Activated T-cell treated with anti-CD3 and anti-CD28 coated beads, Interleukin-2, amount 50 U/mL, for 72 hours (primary cell): ENCODE measurements at places on chromosomes 12 and 14. TPM values are rescaled to one million over a fixed set of nuclear protein-coding genes. Genes with fewer than 3 reads are reported as not detected.

SERPINA10 gene
- total RNA-seq = not detected

- H3K27ac ChIP-seq = no peak overlapping the region
- H3K4me3 ChIP-seq = no peak overlapping the region
- no peaks in the 10 kb centered on the region for H3K4me1 ChIP-seq
- no peak for DNase-seq
- H3K36me3 ChIP-seq = no peaks in the 10 kb centered on the region
These were observed 694.3 kb upstream of the MGAT4C start for GRCh38 chr12:86950444-86950843.

DNA sequence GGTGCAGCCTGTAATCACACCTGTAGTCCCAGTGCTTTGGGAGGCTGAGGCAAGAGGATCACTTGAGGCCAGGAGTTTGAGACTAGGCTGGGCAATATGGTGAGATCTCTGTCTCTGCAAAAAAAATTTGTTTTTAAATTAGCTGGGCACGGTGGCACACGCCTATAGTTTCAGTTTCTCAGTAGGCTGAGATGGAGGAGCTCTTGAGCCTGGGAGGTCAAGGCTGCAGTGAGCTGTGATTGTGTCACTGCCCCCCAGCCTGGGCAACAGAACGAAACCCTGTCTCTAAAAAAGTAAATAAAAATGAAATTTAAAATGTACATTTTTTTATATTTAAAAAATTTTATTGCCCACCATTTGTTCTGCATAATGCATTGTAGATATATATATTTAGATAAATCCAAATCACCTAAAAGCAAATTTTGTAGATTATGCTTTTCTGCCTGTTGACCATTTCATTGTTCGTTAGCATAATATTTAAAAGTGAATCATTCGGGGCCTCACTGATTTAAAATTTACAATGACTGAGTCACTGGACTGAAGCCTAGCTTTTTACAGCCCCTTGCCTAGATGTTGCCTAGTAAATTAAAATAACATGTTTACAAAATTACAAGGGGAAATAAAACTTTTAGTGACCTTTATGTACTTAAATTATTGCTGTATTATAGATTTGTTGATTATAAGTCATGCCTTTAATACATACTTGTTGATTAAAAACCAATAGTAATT lies 87.9 kb downstream of the USP15 start:
- peaks cover 23% of the 10 kb centered on the region for H3K4me1 ChIP-seq
- H3K36me3 ChIP-seq = peaks cover 32% of the 10 kb centered on the region
- DNase-seq = no peak
- no peaks in the 10 kb centered on the region for H3K27me3 ChIP-seq

GRCh38 chr12:120689397-120690082 lies 2.6 kb downstream of the MLEC start:
- no peaks in the 10 kb centered on the region for H3K27me3 ChIP-seq
- peaks cover 7% of the 10 kb centered on the region for H3K36me3 ChIP-seq
- peak overlapping the region; percentile 8 for H3K27ac ChIP-seq
- DNase-seq = no peak
- peak overlapping the region; percentile 88 for H3K4me3 ChIP-seq
- H3K4me1 ChIP-seq = peaks cover 59% of the 10 kb centered on the region

KRT6C gene
- not detected for total RNA-seq

OR6C76 gene
- total RNA-seq = not detected

PIWIL1 gene
- total RNA-seq = not detected

DNA sequence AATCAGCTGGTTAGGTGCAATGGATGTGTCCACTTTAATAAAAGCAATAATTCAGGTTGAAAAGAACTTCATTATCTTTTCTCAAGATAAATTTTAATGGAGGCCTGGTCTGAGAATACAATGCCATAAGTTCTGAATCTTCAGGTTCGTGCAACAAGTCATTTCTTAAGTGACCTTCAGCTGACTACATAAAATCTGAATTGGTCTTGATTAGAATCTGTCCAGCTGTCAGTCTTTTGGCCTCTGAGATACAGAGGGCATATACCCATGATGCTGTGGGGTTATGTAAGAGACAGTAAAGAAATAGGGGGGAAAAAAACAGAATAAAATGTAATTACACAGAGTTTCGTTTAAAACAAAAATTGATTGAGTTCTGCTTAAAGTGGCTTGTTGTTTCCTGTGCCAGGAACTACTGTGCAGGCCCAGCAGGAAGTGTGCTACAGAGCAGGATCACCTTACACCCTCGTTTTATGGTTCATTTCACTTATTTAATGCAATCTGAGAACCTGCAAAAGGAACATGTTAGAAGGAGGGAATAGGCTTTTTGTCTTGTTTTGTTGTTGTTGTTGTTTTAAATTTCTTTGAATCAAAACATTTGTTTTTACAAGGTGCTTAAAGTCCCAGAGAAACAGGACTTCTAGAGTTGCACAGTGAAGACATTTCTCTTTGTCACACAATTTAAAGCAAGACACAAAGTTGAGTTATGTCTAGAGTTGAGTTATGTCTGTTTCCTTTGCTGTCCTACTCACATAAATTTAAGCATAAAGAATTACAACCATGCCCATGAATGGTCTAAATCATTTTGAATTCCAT lies 64.2 kb downstream of the LGR5 start:
- no peaks in the 10 kb centered on the region for H3K36me3 ChIP-seq
- no peak overlapping the region for H3K4me3 ChIP-seq
- H3K27me3 ChIP-seq = no peaks in the 10 kb centered on the region
- no peak overlapping the region for H3K27ac ChIP-seq
- no peak for DNase-seq
- H3K4me1 ChIP-seq = no peaks in the 10 kb centered on the region

DNA sequence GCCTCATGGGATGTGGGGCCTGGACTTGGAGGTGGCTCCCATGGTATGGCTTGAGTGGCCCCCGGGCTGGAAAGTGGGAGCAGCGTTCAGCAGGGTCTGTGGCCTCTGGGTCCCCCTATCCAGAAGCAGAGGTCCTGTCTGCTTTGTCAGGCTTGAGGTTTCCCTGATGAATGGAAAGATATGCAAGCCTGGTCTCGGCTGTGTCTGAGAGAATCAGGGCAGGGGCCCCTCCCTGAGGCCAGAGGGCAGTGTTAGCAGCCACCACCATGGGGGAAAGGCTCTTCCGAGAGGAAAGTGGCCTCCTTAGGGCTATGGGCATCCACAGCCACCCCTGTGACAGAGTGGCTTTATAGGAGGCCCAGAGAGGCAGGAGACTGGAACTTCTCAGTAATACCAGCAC lies 128.2 kb downstream of the VRK1 start:
- H3K27me3 ChIP-seq = no peaks in the 10 kb centered on the region
- H3K27ac ChIP-seq = no peak overlapping the region

SYNDIG1L gene
- not detected for total RNA-seq

GRCh38 chr12:57836442-57837375 lies 9.8 kb downstream of the CTDSP2 start:
- H3K36me3 ChIP-seq = no peaks in the 10 kb centered on the region
- H3K27me3 ChIP-seq = no peaks in the 10 kb centered on the region
- peaks cover 100% of the 10 kb centered on the region for H3K4me1 ChIP-seq
- DNase-seq = peak; percentile 48
- H3K4me3 ChIP-seq = peak overlapping the region; percentile 77
- peak overlapping the region; percentile 85 for H3K27ac ChIP-seq

DNA sequence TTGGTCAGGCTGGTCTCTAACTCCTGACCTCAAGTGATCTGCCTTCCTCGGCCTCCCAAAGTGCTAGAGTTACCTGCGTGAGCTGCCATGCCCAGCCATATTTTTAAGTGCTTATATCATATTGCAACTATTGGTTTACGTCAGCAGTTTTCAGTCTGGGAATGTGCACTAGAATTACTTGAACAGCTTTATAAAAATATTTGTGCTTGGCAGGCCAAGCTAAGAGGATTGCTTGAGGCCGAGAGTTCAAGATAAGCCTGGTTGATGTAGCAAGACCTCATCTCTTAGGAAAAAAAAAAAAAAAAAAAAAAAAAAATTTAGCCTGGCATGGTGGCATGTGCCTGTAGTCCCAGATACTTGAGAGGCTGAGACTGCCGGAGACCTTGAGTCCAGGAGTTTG lies 17.1 kb downstream of the KIAA0586 start:
- no peaks in the 10 kb centered on the region for H3K4me1 ChIP-seq
- no peaks in the 10 kb centered on the region for H3K27me3 ChIP-seq
- no peak overlapping the region for H3K27ac ChIP-seq

HOXC4 gene
- total RNA-seq = 1.1 TPM

CCDC197 gene
- total RNA-seq = 2.2 TPM

MYF5 gene
- not detected for total RNA-seq

GRCh38 chr14:92747701-92748258 lies 647 bp downstream of the LGMN start:
- peaks cover 1% of the 10 kb centered on the region for H3K36me3 ChIP-seq
- H3K27ac ChIP-seq = peak overlapping the region; percentile 65
- peaks cover 39% of the 10 kb centered on the region for H3K4me1 ChIP-seq

GYS2 gene
- not detected for total RNA-seq

GRCh38 chr12:20105943-20106342 lies 262.4 kb upstream of the PDE3A start:
- DNase-seq = no peak
- no peaks in the 10 kb centered on the region for H3K36me3 ChIP-seq
- no peaks in the 10 kb centered on the region for H3K27me3 ChIP-seq
- H3K4me3 ChIP-seq = no peak overlapping the region

- no peaks in the 10 kb centered on the region for H3K27me3 ChIP-seq
- no peak overlapping the region for H3K4me3 ChIP-seq
- DNase-seq = no peak
- H3K4me1 ChIP-seq = peaks cover 52% of the 10 kb centered on the region
- no peaks in the 10 kb centered on the region for H3K36me3 ChIP-seq
These were observed 10.6 kb upstream of the NUMB start for GRCh38 chr14:73468828-73469375.

- H3K36me3 ChIP-seq = no peaks in the 10 kb centered on the region
- no peak overlapping the region for H3K4me3 ChIP-seq
- no peak for DNase-seq
These were observed 34.1 kb downstream of the SLC6A12 start for GRCh38 chr12:179885-180284.

- H3K27ac ChIP-seq = no peak overlapping the region
- no peak for DNase-seq
- no peaks in the 10 kb centered on the region for H3K27me3 ChIP-seq
- no peaks in the 10 kb centered on the region for H3K36me3 ChIP-seq
- H3K4me1 ChIP-seq = no peaks in the 10 kb centered on the region
These were observed 418.2 kb downstream of the BCAT1 start for GRCh38 chr12:24530689-24531088.

ARMH4 gene
- total RNA-seq = not detected

- H3K27ac ChIP-seq = no peak overlapping the region
- H3K4me3 ChIP-seq = no peak overlapping the region
- no peaks in the 10 kb centered on the region for H3K36me3 ChIP-seq
- DNase-seq = no peak
- no peaks in the 10 kb centered on the region for H3K4me1 ChIP-seq
These were observed 11.4 kb downstream of the SLC15A5 start for GRCh38 chr12:16266085-16266484.

GRCh38 chr12:128823216-128823915 lies 392 bp downstream of the SLC15A4 start:
- peak overlapping the region; percentile 84 for H3K4me3 ChIP-seq
- peaks cover 5% of the 10 kb centered on the region for H3K36me3 ChIP-seq
- peaks cover 40% of the 10 kb centered on the region for H3K4me1 ChIP-seq
- DNase-seq = no peak
- H3K27ac ChIP-seq = peak overlapping the region; percentile 60
- H3K27me3 ChIP-seq = no peaks in the 10 kb centered on the region

GRCh38 chr14:80570930-80571298 lies 359.6 kb upstream of the DIO2 start:
- no peaks in the 10 kb centered on the region for H3K27me3 ChIP-seq
- no peak overlapping the region for H3K4me3 ChIP-seq
- H3K27ac ChIP-seq = no peak overlapping the region

DNA sequence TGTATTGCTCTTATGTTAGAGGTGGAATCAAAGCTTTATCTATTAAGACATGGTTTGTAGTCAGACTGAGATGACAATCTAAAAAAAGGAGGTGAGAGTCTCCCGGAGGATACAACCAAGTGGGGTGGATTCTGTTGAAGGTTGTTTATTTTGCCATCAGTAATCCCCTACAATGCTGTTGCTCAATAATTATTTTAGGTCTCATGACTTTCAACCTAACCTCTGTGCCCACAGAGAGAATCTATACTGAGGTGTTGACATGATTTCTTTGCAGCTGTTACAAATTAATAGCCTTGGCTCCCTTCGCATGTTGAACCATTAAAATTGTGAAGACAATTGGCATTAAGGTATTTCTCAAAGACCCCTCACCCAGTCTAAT lies 28.7 kb upstream of the FOS start:
- H3K27ac ChIP-seq = no peak overlapping the region
- H3K27me3 ChIP-seq = peaks cover 20% of the 10 kb centered on the region
- peaks cover 51% of the 10 kb centered on the region for H3K4me1 ChIP-seq

- DNase-seq = no peak
- no peak overlapping the region for H3K4me3 ChIP-seq
- H3K36me3 ChIP-seq = no peaks in the 10 kb centered on the region
- H3K4me1 ChIP-seq = peaks cover under 1% of the 10 kb centered on the region
- H3K27ac ChIP-seq = no peak overlapping the region
These were observed 5.8 kb upstream of the KRT80 start for GRCh38 chr12:52197371-52198231.

DNA sequence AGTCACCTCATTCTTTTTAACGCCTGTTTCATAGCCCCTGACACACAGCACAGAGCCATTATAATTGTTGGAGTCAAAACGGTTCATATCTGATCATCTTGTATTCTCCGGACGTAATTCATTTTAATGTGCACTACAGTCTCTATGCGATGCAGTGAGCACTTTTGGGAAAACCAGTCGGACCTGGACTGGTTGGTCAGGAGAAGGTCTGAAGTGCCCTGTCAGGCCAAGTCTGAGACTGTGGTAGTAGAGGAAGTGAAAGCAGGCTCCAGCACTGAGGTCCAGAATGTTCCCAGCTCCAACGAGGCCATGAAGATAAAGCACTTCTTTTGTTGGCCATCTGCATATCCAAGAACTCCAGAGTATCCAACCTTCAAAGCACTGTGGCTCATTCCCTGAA lies 117.1 kb upstream of the NCOR2 start:
- peaks cover 51% of the 10 kb centered on the region for H3K4me1 ChIP-seq
- peaks cover 2% of the 10 kb centered on the region for H3K36me3 ChIP-seq
- no peak overlapping the region for H3K27ac ChIP-seq

- H3K27me3 ChIP-seq = no peaks in the 10 kb centered on the region
- H3K4me3 ChIP-seq = no peak overlapping the region
- no peaks in the 10 kb centered on the region for H3K36me3 ChIP-seq
- no peak for DNase-seq
- H3K4me1 ChIP-seq = no peaks in the 10 kb centered on the region
These were observed 893.3 kb upstream of the MDGA2 start for GRCh38 chr14:48568688-48569087.

GRCh38 chr12:64178122-64178521 lies 44.0 kb downstream of the KICS2 start:
- no peak for DNase-seq
- H3K4me3 ChIP-seq = no peak overlapping the region
- no peaks in the 10 kb centered on the region for H3K4me1 ChIP-seq
- H3K27me3 ChIP-seq = no peaks in the 10 kb centered on the region

GRCh38 chr12:74415633-74416032 lies 122.0 kb upstream of the ATXN7L3B start:
- H3K4me3 ChIP-seq = no peak overlapping the region
- H3K36me3 ChIP-seq = no peaks in the 10 kb centered on the region
- H3K4me1 ChIP-seq = no peaks in the 10 kb centered on the region
- no peak for DNase-seq

GRCh38 chr12:116891019-116891418 lies 9.8 kb upstream of the HRK start:
- peaks cover 3% of the 10 kb centered on the region for H3K4me1 ChIP-seq
- no peaks in the 10 kb centered on the region for H3K36me3 ChIP-seq
- no peak for DNase-seq
- no peak overlapping the region for H3K27ac ChIP-seq

- H3K36me3 ChIP-seq = peaks cover 16% of the 10 kb centered on the region
- peak overlapping the region; percentile 72 for H3K27ac ChIP-seq
- H3K27me3 ChIP-seq = peaks cover 95% of the 10 kb centered on the region
These were observed 2.4 kb upstream of the TBX3 start for GRCh38 chr12:114686426-114686772.
